GM06990 (cell line): ENCODE measurements at places on chromosomes 11 and 22.

- DNase-seq: no peak
Observed at GRCh38 chr11:44949160-44950030, 1.3 kb downstream of the TP53I11 start.

GRCh38 chr22:26674211-26675190, 17.1 kb downstream of the MIAT start:
- no peak for DNase-seq

GRCh38 chr11:18849406-18849805, 57.8 kb upstream of the PTPN5 start:
- no peak for DNase-seq

DNA sequence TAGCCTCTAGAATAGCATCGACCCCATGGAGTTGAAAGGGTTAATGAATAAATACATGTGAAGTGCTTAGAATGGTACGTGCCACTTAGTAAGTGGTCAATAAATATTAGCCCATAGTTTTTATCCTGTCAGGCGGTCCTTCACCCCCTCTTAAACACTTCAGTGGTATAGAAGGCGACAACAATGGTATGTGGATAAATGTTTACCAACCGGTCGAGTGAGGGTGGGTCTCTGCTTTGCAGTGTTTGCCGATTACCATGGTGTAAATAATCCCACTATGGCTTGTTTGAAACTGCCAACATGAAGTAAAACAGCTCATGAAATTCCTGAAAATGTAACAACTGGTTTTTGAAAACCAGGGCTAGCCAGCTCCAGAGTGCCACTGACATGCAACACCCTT, 541.2 kb downstream of the BUD13 start:
- no peak for DNase-seq

- DNase-seq: no peak
Observed at GRCh38 chr11:119421351-119421750, 1.6 kb downstream of the THY1 start.

- DNase-seq: no peak
Observed at GRCh38 chr11:84588131-84588829, 1038.9 kb downstream of the DLG2 start.

DNA sequence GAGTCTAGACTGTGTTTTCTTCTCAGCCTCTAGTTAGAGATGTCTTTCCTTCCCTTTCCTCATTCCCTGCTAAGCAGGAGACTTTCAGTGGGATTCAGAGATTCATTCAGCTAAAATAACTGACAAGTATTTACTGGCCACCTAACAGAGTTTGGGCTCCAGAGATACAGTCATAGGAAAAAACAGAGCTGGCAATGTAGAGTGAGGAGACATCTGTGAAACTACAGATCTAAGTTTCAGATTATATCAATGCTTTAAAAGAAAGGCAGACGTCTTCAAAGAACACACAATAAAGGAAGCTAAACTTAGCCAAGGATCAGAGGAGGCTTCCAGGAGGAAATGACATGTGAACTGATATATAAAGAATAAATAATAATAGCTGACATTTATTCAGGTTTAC, 355.6 kb upstream of the DDI1 start:
- DNase-seq: no peak

DNA sequence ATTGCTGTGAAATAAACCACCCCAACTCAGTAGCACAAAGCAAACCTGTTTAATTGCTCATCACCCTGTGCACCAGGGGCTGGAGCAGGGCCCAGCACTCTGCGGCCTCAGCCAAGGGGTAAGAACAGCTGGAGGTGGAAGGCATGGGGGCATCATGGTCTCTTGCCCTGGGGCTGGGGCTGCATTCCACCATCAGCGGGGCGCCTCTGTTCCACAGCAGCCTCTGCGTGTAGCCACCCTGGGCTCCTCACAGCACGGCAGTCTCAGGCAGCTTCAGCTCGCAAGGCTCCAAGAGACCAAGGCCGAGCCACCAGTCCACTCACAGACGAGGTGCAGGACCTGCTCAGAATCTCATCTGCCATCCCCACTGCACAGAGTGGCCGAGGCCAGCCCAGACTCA, 630.7 kb downstream of the TBC1D22A start:
- DNase-seq: no peak
